ENCODE measurements at places on chromosomes 13 and 19. TPM values are rescaled to one million over a fixed set of nuclear protein-coding genes. Genes with fewer than 3 reads are reported as not detected.

DNA sequence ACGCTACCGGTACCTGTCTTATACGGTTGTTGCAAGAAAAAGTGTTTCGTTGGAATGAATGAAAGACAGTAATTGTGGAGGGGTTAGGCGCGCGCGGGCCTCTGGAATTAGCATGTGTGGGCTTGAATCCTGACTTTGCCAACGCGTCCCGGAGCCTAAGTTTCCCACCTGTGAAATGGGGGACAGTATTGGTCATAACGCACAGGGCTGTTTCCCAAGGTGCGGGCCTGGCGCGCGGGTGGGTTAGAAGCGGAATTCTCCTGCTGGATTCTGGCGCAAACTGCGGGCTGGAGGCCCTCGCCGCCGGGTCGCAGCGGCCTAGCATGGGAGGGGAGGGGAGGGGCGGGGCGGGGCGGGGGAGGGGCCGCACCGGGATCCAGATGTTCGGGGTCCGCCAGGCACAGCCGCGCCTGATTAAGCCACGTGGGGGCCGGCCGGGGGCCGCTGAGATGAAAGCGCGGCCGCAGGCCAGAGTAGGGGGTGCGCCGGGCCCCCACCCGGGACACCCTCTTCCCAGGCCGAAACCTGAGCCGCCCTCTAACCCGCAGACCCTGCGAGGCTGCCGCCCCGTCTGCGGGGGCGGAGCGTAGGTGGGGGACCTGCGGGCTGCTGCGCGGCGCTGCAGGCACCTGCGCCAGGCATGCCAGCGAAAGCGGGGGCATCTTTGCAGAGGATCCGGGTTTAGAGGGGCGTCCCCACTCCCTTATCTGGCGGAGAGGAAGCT is 1.2 kb upstream of the TMEM59L start:
- no peak for DNase-seq
- no peak overlapping the region for H3K4me3 ChIP-seq
- H3K4me1 ChIP-seq: no peaks in the 10 kb centered on the region
- H3K36me3 ChIP-seq: no peaks in the 10 kb centered on the region
- H3K27ac ChIP-seq: no peak overlapping the region
- H3K27me3 ChIP-seq: peaks cover 73% of the 10 kb centered on the region

GRCh38 chr13:42047561-42048341 is 697 bp upstream of the DGKH start:
- H3K27me3 ChIP-seq: no peaks in the 10 kb centered on the region
- peak overlapping the region; percentile 82 for H3K27ac ChIP-seq
- no peaks in the 10 kb centered on the region for H3K36me3 ChIP-seq
- H3K4me1 ChIP-seq: peaks cover 4% of the 10 kb centered on the region
- peak overlapping the region; percentile 93 for H3K4me3 ChIP-seq

DNA sequence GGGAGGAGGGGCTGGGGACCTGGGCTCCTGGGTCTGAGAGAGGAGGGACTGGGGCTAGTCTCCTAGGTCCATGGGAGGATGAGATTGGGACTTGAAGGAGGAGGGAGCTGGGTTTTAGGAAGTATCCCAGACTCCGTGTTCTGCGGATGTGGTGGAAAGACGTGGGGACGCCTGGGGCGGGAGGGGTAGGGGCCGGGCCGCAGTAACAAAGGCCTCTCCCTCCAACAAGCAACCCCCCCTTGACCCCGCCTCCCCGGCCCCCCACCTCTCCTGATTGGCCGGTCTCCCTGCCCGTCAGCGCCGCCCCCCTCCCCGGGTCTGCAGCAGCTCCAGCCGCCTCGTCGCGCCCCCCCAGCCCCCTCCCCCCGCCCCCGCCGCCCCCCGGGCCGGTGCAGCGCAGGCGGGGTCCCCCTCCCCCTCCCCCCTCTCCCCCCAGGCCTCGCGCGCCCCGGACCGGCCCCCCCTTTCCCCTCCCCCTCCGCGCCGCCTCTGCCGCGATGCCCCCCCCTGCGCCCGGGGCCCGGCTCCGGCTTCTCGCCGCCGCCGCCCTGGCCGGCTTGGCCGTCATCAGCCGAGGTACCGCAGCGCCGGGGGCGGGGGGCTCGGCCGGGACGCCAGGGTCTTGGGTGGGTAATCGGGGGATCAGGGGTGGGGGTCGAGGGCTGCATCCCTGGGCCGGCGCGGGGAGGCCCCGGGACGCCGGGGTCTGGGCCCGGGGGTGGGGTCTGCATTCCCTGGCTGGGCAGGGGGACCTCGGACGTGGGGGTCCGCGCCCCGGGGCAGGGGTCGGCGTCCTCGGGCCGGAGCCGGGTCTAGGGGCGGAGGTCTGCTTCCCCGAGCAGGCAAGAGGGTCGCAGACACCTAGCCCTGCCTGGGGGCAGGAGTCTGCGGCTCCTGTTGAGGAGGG is at the start of gene IGLON5:
TSS of gene IGLON5 (plus strand) at position 294 of the 907 bp plus-strand sequence. CDS start at position 498, 204 bp downstream.
- H3K27ac ChIP-seq: no peak within 1 kb of the TSS
- H3K27me3 ChIP-seq: no peaks in the 10 kb centered on the region

DNA sequence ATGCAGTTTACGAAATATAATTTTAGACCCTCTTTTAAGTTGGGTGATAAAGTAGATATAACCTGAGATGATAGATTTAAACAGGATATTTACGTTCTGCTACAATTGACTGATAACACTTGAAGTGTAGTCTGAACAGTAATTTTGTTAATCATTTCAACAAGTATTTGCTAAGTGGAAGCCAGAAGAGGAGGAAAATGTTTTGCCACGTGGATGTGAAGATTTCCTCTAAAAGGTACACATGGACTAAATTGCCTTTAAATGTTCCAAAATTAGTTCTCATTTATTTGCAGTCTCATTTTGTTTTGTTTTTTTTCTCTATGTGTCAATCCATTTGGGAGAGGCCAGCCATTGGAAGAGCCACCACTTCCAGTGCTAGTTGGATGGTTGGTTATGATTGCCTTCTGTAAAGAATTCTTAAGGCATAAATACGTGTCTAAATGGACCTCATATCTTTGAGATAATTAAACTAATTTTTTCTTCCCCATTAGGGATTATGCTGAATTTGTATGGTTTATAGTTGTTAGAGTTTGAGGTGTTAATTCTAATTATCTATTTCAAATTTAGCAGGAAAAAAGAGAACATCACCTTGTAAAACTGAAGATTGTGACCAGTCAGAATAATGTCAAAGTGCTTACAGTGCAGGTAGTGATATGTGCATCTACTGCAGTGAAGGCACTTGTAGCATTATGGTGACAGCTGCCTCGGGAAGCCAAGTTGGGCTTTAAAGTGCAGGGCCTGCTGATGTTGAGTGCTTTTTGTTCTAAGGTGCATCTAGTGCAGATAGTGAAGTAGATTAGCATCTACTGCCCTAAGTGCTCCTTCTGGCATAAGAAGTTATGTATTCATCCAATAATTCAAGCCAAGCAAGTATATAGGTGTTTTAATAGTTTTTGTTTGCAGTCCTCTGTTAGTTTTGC is 2.8 kb downstream of the MIR17HG start:
- no peak overlapping the region for H3K27ac ChIP-seq
- H3K36me3 ChIP-seq: peaks cover 2% of the 10 kb centered on the region
- DNase-seq: no peak

The CBARP gene
- 1.5 TPM for total RNA-seq

The CCDC97 gene
- total RNA-seq: 5.9 TPM

DNA sequence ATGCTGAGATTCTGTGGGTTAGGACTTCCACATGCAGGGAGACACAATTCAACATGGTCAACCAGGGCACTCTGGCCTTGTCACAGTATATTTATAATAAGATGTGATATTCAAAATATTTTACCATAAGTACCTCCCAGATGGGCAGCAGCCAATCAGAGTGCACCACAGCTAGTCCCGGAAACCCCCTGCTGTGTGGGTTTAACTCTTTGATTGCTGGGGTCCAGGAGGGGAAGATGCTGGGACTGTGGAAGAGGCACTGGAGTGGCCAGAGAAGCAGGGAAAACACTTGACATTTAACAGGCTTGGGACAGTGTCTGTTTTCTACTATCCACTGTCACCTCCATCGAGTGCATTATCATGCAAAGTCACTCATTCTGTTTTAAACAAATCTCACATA is 99.0 kb downstream of the MBNL2 start:
- peaks cover 32% of the 10 kb centered on the region for H3K4me1 ChIP-seq
- no peaks in the 10 kb centered on the region for H3K27me3 ChIP-seq
- H3K36me3 ChIP-seq: no peaks in the 10 kb centered on the region

DNA sequence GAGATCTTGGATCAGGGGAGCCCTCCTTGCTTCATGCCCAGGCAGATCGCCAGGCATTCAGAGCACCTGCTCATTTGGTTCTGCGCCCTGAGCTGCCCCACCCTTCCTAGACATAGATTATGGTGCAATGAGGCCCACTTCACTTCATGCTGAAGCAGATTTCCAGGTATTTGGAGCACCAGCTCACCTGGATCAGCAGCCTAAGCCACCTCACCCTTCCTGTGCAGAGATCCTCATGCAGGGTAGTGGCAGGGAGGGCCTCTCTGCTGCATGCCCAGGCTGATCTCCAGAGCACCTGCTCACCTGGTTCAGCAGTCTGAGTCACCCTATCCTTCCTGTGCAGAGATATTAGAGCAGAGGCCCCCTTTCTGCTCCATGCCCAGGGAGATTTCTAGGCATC is 1966.1 kb downstream of the PCDH9 start:
- H3K4me1 ChIP-seq: no peaks in the 10 kb centered on the region
- no peak overlapping the region for H3K4me3 ChIP-seq
- no peak overlapping the region for H3K27ac ChIP-seq
- no peaks in the 10 kb centered on the region for H3K36me3 ChIP-seq
- H3K27me3 ChIP-seq: no peaks in the 10 kb centered on the region

The PLIN4 gene
- 5.3 TPM for total RNA-seq

The METTL21C gene
- total RNA-seq: 0.17 TPM

DNA sequence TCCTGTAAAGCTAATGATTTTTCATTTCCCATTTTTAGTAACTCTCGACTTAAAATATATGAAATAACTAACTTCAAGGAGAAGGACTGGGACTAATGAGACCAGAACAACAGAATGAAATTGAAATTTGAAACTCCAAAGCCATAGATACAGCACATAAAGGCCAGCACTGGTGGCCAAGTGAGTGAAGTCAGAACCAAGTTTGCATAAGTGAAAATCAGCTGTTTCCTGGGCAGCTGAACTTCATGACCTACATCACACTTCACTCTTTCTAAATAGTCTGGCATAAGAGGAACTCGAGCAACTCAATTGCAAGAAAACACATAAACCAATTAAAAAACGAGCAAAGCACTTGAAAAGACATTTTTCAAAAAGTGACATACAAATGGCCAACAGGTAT is 84.5 kb downstream of the DCLK1 start:
- H3K4me3 ChIP-seq: no peak overlapping the region
- no peak for DNase-seq
- no peaks in the 10 kb centered on the region for H3K36me3 ChIP-seq

The CRLF1 gene
- 2.5 TPM for total RNA-seq

All from fibroblast of lung (primary cell).